ENCODE measurements at places on chromosomes 12 and 14. TPM values are rescaled to one million over a fixed set of nuclear protein-coding genes. Genes with fewer than 3 reads are reported as not detected.

DNA sequence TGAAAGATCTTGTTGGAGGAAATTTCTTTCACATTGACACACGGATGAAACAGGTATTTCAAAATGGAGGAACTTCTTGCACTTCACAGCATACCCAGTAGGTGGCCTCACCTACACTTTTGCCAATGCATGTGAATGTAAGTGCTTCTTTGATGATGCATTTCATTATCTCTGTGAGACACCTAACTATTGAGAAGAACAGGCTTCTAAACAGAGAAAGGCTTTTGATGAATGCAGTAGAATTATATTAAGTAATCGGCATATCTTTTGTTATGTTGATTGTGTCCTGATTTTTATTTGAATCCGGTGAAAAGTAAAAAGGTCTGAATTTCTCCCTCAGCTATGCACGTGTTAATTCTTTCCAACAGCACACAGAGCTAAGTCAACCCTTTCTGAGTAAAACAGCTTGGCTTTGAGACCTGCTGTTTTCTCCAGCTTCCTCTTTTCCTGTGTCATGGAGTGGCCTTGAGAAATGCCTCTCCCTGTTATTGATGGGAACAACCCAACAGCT is 399.0 kb downstream of the NAV3 start:
- DNase-seq: no peak

- no peak for DNase-seq
Observed at GRCh38 chr12:121861636-121862254, 3.1 kb upstream of the HPD start.

DNA sequence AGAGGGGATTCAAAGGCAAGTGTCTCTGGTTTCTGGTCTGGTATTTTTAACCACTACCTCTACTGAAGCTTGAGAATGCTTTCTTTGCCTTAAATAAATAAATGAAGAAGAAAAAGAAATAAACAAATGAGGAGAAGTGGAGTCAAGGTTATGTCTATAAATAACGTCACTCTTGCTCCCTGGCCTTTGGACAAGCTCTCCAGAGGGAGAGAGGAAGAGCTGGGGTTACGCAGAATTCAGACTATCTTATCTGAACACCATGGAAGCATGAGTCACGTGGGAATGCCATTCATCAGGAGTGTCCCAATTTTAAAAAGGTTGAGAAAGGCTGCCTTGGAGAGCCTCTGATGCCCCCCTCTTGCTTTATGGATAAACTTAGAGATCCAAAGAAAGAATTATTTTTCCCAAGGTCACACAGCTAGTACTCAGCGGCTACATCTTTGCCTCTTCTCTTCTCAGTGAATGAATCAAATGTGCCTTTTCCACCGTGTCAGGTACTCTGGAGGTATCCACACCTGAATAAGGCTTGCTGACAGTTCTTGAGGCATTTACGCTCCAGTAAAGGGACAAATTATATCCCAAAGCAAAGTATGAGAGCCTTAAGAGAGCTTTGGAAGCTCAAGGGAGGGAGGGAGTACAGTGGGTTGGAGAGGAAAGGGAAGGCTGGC is 12.9 kb upstream of the MSI1 start:
- DNase-seq: no peak

- DNase-seq: no peak
Observed at GRCh38 chr14:100914597-100915021, 11.1 kb upstream of the RTL1 start.

Gene REP15
- total RNA-seq: not detected

Gene LALBA
- not detected for total RNA-seq

Gene CPM
- total RNA-seq: 117 TPM

DNA sequence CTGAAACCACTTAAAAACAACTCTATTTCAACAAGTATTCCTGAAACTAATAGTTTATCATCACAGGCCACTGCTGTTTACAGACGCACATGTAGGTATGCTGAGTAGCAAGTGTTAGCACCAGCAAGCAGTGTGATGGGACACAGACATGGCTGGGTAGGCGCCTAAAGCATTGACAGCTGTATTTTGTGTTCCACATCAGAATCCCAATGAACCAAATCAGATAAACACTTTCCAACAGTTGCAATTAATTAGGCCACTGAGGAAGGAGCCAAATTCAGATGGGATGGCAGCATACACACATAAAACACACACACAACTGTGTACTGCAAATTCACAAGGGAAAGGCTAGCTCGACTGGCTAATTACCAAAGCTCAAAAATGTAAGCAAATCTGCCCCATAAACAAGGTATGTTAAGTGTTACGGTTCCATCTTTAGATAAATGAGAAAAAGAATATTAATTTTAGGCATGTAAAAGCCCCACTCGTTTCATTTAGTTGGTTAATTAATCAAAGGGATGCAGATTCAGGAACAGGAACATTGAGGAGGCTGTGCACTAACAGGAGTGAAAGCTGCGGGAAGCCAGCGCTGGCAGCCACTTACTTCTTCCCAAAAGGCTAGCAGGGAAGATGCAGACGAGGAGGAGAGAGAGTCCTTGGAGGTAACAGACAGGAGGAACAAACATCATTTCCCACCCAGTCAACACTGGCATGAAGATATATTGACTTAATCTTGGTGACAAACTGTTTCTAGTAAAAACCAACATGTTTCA is 33.4 kb downstream of the AMN start:
- DNase-seq: no peak

- no peak for DNase-seq
Observed at GRCh38 chr14:99029916-99030305, 242.1 kb downstream of the BCL11B start.

- no peak for DNase-seq
Observed at GRCh38 chr14:74160763-74161162, 76.0 kb downstream of the LIN52 start.

- DNase-seq: no peak
Observed at GRCh38 chr12:28857369-28857768, 291.7 kb upstream of the FAR2 start.

- DNase-seq: no peak
Observed at GRCh38 chr14:90778571-90779255, 37.5 kb downstream of the TTC7B start.

Gene INSM2
- total RNA-seq: not detected

DNA sequence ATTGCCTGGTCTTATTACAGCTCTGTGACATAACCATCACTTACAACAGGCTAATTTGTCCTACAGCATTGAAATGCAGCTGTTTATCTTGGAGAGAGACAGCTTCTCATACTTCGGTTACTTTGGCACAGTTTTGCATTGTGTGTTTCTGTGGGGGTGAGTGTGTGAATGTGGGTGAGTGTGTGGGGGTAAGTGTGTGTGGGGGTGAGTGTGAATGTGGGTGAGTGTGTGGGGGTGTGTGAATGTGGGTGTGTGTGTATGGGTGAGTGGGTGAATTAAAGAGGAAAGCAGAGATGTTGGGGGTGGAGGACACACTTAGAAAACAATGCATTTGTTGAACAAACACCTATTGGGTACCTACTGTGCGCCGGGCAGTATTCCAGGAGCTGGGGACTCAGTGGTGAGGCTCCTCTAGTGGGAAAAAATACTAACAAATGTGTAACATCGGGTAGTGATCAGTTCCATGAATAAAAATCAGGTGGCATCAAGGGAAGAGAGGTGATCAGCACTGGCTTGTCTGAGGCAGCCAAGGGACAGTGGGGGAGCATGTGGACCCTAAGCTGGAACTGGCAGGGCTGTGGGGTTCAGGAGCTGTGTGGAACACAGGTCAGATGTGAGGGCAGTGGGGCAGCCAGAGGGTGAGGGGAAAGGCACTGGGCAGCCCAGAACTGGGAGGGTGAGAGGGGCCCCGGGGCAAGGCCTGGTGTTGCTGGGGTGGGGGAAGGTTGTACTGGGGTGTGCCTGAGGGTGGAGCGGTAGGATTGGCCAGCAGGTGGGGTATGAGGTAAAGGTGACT is 44.1 kb upstream of the AMN start:
- DNase-seq: no peak

Gene IL31
- not detected for total RNA-seq

DNA sequence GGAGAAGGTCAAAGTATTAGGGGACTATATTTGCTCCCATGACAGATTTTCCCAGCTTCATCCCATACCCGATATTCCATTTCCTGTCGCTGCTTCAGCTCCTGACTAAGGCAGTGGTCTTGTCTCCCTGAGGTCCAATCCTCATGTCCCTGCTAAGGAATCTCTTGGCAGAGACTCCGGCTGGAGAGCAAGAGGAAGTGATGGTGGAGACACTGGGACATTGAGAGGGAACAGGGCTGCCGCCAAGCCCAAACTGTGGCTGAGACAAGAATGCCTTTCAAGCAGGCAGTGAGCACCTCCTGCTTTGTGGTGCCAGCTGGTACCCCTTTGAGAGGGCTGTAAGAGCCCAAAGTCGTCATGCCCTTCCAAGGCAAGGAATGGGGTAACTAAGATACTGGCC is 5.5 kb downstream of the SP7 start:
- DNase-seq: no peak

Gene OR4Q3
- not detected for total RNA-seq

Gene EML1
- 82.8 TPM for total RNA-seq

Data from tibial nerve (tissue), 4 donors.